ENCODE measurements at places on chromosomes 2 and 18.

DNA sequence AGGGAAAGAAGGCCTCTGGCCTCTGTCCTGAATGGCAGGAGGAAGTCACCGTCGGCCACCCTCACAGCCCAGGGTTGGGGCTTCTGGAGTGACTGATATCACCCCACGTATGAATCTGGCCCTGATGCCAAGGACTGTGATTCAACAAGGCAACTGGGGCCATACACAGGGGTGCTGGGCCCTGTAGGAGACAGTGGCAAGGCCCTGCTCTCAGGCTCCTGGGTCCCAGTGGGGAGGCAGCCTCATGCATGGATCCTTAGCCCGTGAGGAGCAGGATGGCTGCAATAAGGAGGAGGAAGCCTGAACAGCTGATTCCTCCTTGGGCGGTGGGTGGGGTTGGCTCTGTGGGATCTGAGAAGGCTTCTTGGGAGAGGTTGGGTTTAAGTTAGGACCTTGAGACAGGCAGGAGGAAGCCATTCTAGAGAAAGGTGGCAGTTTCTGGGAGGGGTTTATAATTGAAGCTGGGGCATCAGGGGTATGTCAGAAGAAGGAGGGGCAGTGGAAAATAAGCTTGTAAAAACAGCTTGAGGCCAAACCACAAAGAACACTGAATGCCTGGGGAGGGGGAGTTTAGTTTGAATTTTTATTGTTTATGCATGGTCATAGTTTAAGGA, 42.8 kb upstream of the LAPTM4A start:
- no peak for DNase-seq

DNA sequence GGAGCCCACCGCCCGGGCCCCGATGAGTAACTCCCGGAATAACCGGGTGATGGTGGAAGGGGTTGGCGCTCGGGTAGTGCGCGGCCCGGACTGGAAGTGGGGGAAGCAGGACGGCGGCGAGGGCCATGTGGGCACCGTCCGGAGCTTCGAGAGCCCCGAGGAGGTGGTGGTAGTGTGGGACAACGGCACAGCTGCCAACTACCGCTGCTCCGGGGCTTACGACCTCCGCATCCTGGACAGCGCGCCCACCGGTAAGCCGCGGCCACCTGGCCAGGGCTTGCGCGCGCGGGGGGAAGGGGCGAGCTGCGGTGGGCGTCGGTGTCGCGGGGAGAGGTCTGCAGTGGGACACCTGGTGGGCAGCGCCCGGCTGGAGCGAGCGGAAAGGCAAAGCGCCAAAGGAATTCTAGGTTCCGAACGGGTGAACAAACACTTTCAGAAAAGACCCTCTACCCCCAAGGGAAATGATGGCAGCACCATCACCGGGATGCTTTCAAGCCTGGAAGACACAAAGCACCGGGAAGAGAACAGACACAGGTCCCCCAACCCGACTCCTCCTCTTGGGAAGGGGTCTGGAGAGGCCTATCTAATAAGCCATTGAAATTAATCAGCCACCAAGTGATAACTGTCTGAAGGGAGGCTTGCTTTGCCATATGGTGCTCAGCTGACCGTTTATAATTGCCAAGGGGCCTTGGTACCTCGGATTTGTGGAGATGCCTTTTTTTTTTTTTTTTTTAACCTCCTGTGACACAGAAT, 1.1 kb downstream of the MIB1 start:
- no peak for DNase-seq

DNA sequence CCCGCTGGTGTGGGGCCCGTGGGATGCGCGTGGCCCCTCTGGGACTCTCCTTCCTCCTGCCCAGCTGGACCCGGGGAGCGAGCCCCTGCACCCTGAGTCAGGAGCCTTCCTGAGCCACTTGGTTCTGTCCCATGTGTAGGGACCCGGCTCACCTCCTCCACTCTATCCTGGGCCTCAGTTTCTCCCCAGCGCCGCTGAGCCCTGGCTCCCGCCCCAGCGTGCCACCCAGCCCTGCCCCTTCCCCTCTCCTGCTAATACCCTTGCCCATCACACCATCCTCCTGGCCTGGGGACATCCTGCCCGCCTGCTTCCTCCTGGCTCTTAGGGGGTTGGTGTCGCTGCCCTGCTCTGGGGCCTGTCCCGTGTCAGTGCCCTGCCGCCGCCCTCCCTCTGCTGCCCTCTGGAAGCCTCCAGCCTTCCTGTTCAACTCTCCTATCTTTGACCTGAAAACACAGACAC, 24.8 kb downstream of the GPC1 start:
- no peak for DNase-seq

DNA sequence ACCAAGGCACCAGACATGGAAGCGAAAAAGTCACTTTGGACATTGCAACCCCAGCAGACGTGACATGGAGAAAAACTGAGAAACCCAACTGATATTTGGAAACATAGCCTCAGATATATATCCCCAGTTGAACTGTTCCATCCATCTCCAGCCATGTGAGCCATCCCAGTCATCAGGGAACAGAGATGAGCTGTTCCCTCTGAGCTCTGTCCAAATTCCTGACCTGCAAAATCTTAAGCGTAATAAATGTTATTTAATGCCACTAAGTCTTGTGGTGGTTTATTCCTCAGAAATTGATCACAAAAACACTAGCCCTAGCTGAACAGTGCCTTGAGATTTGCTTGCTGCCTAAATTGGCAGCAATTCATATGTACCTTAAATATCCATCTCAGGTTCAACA, 182.8 kb downstream of the NRP2 start:
- DNase-seq, result no peak

GRCh38 chr2:32977228-32977758, 30.5 kb downstream of the LTBP1 start:
- DNase-seq, result no peak

DNA sequence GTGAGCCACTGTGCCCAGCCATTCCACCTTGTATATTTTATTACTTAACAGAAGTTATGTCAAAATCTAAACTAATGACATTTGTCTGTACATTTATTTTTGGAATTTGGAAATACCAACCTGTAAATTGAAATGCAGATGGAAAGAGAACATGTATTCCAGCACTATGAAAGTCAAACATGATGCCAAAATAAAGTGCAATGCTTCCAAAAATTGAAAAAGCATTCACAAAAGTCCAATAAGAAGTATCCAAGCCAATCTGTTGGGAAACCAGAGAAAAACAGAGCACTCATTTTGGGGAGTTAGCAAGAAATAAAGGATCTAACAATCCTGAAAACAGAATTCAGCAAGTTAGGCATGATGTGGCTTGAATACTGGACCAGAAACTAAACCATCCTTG, 30.3 kb upstream of the NARS1 start:
- DNase-seq, result no peak

DNA sequence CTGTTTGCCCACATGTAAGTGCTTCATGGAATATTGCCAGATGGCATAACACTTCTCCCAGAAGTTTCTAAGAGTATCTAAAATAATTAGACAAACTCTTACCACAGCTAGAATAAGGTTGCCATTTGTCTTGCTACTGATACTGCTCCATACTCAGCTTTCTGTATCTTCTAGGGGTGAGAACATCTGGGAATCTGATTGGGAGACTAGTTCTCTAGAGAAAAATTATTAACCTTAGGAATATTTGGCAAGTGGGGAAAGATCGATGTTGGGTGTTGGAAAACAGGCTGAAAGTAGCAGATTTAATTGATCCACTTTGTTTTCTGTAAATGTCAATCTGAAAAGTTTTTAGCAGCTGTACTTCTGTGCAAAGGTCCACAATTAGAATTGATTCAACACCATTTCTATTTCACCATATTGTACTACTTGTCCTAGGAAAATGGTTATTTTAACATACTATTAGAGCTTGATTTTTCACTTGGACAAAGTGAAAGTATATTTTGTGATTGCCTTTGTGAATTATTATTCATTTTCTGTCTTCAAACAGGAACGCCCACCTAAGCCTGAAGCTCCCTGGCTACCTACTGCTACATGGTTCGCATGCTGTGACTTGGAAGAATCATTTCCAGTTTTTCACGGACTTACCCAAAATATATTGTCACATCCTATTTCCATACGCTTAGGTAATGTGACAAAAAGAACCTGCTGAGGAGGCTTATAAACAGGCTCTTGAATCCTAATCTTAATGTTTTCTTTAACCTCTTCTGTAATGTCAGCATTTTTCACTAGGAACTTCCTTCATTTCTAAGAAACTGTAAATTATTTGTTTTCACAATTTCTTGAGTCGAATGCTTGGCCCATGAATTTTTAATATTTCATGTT, 147.7 kb downstream of the TRABD2A start:
- no peak for DNase-seq

- no peak for DNase-seq
Measured at GRCh38 chr2:152437276-152438108, 102.5 kb downstream of the FMNL2 start.

GRCh38 chr2:126888046-126888445, 10.6 kb upstream of the TEX51 start:
- DNase-seq, result no peak

GRCh38 chr18:75492852-75493251, 65.3 kb upstream of the SMIM21 start:
- DNase-seq, result no peak

GRCh38 chr18:32284284-32284683, 94.4 kb downstream of the MEP1B start:
- DNase-seq, result no peak

- DNase-seq, result peak; percentile 37
Measured at GRCh38 chr2:190649035-190649797, at the start of gene NAB1. NAB1 (plus strand) TSS chr2:190649083; CDS start chr2:190659177, 10,094 bp downstream.

GRCh38 chr2:20370191-20370590, 19.5 kb upstream of the PUM2 start:
- DNase-seq, result no peak

DNA sequence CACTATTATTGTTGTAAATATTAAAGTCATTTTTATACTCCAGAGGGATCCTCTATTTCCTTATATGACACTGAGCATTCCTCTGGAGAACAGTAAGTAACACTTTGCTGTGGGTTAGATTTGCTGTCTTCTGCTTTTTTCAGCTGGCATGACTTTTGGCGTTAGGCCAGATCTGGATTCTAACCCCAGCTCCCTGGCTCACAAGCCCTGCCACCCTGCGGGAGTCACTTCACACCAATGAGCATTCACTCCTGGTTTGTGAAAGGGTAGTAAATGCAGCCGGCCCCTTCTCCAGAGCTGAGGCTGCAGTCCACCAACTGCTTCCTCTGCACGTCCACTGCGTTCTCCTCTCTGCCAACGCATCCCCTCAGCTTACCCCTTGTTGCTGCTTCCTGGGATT, 373.8 kb upstream of the RAB6C start:
- no peak for DNase-seq

DNA sequence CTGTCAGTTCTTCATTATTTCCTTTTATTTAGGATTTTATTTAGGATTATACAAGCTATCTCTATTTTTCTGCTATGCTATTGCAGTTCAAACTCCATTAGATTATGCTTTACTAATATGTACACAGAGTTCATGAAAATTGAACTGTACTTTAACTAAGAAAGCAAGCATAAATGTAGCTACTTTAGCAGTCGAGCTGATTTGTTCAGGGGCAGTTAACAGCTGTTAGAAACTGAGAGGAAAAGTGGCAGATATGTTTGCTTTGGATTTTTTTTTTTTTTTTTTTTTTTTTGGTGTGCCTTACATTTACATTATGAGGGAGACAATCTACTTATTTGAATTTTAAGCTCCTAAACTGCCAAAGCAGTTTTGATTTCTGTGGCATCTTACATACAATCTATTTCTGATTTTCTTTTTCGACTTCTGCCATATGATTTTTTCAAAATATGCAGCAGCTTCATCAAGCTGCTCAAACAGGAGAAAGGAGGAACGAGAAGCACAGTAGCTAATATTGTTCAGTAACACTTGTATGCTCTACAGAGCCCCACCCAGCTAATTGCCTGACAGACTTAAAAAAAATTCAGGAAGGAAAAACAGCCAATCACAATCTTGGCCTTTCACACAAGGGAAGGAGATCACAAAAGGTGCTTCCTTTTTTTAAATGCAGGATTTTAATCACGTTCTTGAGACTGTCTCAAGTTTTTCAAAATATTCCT, 233.4 kb upstream of the SIX3 start:
- no peak for DNase-seq

DNA sequence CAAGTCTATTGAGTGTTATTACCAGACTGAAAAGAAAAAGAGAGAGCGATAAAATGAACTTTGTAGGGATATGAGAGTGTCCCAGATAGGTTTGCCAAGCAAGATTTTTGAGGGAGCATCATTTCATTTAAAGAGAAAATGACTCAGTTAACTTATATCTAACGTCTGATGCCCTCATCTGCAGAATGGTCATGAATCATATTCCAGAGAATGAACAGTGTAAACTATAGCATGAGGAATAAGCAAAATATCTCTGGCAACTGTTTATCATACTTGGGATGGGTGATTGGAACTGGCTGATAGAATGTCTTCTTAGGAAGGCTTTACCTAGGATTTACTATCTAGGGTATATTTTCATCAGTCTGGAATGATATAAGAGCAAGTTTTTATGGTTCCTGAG, 289.4 kb downstream of the CMPK2 start:
- DNase-seq, result no peak

GRCh38 chr18:35770376-35771014, 189.0 kb downstream of the GALNT1 start:
- no peak for DNase-seq

DNA sequence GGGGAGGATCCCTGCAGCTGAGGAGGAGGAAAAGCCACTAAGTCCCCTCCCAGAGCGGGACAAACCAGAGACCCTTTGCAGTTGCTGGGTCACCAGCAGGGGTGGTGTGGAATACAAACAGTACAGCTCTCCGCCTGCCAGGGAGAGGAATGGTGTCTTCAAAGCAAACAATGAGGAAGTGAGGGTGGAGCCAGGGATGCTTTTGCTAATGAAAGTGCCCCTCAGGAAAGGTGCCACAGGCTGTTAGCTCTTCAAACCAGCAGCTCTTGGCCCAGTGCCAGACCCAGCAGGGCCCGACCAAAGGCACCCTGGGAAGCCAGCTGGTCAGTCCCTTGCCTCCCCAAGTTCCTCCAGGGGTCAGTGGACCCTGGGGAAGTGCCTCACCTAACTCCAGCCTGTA, 102.8 kb downstream of the HIBCH start:
- no peak for DNase-seq

GRCh38 chr2:147026664-147027295, 818.0 kb upstream of the ACVR2A start:
- no peak for DNase-seq

GRCh38 chr2:211174021-211174420, 617.6 kb downstream of the CPS1 start:
- no peak for DNase-seq

- no peak for DNase-seq
Measured at GRCh38 chr2:152445791-152446201, 110.8 kb downstream of the FMNL2 start.

DNA sequence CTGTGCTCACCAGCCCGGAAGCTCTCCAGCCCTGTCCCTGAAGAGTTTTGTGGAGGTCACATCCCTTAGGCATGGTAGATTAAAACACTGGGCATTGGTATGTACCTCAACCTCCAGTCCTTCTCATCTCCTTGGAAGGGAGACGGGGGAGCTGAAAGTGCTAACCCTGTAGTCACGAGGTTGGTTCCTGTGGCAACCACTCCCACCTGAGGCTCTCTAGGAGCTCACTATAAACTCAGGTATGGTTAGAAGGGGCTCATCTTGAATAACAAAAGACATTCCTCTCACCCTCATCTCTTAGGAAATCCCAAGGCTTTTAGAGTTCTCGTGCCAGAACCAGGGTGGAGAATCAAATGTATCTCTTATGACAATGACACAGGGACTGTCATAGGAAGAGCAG, 43.0 kb upstream of the MGAT4A start:
- no peak for DNase-seq

All from stimulated activated CD4-positive, alpha-beta T cell treated with anti-CD3 and anti-CD28 coated beads, Interleukin-1b, Interleukin-23, amount 100 ng/mL, for 24 hours (primary cell).